SK-MEL-5 (cell line): ENCODE measurements at places on chromosomes 11 and 22.

- DNase-seq: peak; percentile 67
Measured at GRCh38 chr11:36292311-36292722, 3.1 kb upstream of the COMMD9 start.

GRCh38 chr11:2376751-2377451, at the start of gene CD81:
TSS of gene CD81 (plus strand) at chr11:2377310. CDS start at chr11:2377550, 240 bp downstream.
- peak; percentile 27 for DNase-seq

- no peak for DNase-seq
Measured at GRCh38 chr11:45385423-45385822, 99.3 kb upstream of the SYT13 start.

- peak; percentile 100 for DNase-seq
Measured at GRCh38 chr22:46693634-46694415, 44.2 kb downstream of the CERK start.

- DNase-seq: peak; percentile 68
Measured at GRCh38 chr11:127651175-127651887, 650.8 kb upstream of the KIRREL3 start.

- DNase-seq: no peak
Measured at GRCh38 chr11:12772324-12772723, 98.1 kb downstream of the TEAD1 start.

DNA sequence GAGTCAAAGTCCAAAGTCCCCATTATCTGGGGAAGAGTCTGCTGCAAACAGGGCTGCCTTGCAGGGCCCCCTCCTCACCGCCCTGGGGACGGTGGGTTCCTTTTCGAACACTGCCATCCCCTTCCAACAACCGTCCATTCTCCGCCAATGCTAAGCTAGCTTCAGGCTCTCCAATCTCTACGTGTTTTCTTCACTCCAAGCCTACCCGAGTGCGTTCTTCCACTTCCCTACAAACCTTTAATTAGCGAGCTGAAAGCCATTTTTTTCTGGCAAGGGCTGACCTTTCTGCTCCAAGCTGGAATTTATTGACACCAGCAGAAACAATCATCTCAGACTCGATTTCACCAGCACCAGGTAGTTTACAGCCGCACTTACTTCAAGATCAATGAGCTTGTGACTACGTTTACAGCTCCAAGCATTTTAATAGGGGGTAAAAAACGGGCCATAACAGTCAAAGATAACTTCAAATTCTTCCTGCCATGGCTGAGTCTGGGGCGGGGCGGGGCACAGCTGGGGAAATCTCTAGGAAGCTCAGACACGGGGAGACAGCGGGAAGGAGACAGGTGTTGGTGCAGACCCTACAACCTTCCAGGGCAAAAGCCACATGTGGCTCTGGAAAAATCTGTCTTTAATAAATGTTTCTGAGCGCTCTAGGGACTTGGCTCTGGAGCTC, 82.2 kb downstream of the PHF21B start:
- no peak for DNase-seq

DNA sequence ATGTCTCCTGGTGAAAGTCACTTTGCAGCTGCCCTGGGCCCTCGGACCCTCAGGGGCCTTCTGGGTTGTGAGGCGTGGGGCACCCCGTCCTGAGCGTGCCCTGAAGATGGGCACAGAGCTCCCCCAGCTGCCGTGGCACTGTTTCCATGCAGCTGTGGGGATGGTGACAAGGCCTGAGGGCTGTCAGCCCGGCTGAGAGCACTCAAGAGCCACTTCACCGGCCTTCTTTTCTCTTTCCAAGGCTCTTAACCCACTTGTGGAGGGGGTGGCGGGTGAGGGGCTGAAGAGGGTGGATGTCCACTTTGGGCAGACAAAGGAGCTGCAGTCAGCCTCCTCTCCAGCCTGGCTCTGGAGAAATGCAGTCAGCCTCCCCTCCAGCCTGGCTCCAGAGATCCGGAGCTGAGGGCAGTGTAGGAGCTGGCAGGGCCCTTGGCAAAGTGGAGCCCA, 239.5 kb downstream of the ST3GAL4 start:
- DNase-seq: no peak

GRCh38 chr11:45502226-45502545, 163.2 kb downstream of the CHST1 start:
- no peak for DNase-seq

- DNase-seq: peak; percentile 98
Measured at GRCh38 chr22:20523086-20523983, 15.9 kb downstream of the MED15 start.

DNA sequence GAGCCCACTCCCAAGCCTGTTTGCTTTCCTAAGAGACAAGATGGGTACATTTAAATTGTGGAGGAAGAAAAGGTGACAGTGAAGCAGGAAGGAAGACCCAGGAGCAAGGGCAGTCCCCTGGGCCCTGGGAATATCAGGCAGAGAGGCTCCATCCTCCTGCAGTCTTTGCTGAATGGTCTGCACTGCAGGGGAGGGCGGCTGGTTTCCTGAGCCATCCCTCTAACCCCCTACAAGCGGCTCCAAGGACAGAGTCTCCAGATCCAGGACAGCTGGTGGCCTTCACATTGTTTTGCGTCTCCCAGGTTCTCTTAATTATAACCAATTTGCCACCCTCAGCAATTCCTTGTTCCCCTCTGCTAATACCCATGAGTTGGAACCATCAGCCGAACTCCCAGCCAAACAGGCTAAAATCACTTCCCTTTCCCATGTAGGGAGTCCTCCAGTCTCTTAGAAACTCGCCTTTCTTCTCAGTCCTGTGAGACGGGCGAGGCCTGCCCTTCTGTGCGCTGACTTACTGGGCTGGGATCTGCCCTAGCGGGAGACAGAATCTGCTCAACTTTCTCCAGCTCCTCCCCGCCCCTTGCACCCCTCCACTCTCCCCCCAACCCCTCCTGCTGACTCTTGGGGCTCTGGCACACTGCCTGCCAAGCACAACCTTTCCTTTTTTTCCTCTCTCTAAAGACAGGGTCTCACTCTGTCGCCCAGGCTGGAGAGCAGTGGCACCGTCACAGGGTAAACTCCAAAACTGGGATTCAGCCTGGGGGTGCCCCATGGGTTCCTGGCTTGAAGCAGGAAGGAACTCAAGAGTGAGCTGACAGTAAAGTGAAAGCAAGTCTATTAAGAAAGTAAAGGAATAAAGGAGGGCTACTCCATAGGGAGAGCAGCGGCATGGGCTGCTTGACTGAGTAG, 53.4 kb upstream of the EMID1 start:
- DNase-seq: no peak

DNA sequence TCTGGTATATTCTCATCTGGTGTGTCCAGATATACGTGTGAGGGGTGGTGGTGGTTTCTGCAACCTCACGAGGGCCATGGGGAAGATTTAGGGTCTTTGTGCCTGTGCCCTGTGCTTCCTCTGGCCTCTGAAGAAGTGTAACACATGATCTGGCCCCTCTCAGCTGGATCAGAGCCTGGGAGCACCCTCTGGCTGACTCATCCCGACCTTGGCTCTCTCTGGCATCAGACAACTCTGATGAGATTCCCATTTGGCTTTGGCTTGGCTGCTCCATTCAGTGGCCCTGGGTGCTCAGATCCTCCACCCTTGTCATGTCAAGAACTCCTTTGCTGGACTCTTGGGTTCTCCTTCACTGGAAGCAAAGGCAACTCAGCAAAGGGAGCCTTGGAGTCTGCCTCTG, 45.2 kb downstream of the RASSF10 start:
- no peak for DNase-seq

GRCh38 chr11:113862435-113862834, 12.9 kb downstream of the USP28 start:
- DNase-seq: no peak

GRCh38 chr11:13826505-13827278, 135.8 kb upstream of the SPON1 start:
- no peak for DNase-seq

- no peak for DNase-seq
Measured at GRCh38 chr11:65885231-65885630, 3.0 kb downstream of the FIBP start.

- no peak for DNase-seq
Measured at GRCh38 chr11:98434296-98434695, 586.5 kb upstream of the CNTN5 start.

- no peak for DNase-seq
Measured at GRCh38 chr22:41801886-41802285, 1.4 kb downstream of the CCDC134 start.

DNA sequence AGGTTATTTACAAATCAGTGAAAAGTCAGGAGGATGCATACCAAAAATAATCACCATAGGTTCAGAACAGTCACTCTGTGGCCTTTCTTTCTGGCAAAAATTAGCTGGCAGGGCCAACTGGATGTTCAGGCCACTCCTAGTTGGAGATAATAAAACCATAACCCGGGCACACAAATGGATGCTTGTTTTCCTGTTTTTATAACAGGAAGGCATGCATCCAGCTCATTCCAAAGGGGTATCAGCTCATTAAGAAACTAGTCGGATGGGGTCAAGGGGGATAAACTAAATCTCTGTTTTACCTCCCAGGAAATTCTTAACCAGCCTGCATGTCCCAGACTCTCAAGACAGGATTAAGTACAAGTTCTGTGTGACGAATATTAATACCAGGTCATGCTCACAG, 81.0 kb downstream of the FBXO7 start:
- DNase-seq: peak; percentile 54

- peak; percentile 35 for DNase-seq
Measured at GRCh38 chr22:23984430-23984829, 4.5 kb downstream of the GSTT2 start.

GRCh38 chr11:76282811-76283595, 76.7 kb upstream of the WNT11 start:
- DNase-seq: no peak

DNA sequence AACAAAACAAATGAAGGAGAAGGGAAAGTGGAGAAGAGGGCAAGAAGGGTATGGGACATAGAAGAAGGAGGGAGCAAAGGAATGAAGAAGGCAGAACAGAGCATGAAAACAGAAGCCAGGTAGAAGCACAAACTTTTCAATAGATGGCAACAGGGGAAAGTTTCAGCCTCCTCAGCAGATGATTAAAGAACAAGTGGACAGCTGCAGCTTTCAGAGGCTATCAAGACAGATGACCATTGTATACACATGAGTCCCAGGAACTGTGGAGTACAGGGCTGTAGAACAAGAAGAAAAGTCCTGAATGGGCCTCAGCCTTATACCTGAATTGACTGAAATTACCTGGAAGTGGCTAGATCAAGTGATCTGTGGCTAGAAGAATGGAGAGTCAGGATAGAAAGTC, 62.0 kb upstream of the FIBIN start:
- no peak for DNase-seq

DNA sequence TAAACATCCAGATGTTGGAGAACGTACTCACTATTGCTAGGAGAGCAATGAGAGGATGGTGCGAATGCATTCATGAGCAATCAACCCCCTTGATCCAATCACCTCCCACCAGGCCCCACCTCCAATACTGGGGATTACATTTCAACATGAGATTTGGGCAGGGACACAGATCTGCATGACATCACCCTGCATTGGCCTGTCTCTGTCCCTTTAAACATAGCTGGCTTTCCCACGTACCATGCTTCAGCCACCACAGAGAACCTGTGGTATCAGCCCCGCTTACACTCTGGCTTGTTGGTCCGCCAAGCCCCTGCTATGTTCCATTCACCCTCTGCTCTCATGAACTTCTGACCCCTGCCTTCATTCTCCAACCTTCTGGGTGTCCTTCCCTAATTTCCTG, 157.5 kb upstream of the E2F8 start:
- no peak for DNase-seq

GRCh38 chr22:31239771-31240370, 27.8 kb downstream of the LIMK2 start:
- no peak for DNase-seq

DNA sequence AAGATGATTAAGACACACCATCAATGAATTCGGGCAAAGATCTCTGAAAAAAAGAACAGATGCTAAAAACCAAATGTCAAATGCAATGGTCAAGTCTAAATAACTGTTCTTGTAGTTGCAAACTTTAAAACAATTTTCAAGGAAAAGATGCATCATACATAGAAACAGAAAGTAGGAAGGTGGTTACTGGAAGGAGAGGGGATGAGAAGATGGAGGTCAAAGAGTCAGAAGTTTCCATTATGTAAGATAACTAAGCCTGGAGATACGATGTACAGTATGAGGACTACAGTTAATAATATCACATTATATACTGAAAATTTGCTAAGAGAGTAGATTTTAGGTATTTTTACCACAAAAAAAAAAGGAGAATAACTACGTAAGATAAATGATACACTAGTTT, 27.1 kb downstream of the CWF19L2 start:
- no peak for DNase-seq

DNA sequence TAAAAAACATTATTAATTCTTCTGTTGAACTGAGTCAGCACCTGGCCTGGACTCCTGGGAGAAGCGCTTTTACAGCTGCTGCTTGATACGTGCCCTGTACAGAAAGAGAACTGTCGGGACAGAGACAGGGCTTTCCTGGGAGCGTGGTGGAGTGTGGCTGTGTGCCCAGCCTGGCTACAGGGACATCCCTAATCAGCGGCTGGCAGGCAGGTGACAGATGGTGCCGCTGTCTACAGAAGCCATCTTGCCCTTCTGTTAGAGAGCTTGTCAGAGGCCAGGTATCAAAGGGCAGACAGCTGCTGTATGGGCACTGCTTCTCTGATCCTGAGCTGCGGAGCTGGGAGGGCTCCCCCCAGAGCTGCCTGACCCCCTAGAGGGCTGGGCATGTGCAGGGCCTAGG, 361.8 kb downstream of the TENM4 start:
- no peak for DNase-seq

GRCh38 chr11:88345949-88346348, 8.4 kb upstream of the CTSC start:
- no peak for DNase-seq

DNA sequence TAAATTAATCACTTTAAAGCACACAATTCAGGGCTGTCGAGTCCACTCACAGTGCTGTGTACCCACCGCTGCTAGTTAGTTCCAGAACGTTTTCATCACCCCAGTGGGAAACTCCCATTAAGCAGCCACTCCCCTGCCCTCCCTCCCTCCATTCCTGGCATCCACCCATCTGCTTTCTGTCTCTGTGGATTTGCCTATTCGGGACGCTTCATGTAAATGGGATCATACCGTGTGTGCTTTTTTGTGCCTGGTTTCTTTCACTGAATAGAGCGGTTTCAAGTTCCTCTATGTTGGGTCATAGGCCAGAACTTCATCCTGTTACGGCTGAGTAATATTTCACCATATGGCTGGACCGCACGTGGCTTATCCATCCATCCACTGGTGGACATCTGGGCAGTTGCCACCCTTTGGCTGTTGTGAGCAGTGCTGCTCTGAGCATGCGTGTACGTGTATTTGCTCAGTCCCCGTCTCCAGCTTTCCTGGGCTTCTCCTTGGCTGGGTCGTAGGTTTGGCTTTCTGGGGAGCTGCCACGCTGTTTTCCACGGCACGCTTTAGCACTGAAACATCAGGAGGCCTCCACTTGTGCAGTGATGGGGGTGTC, 30.1 kb downstream of the ARHGAP8 start:
- DNase-seq: no peak

DNA sequence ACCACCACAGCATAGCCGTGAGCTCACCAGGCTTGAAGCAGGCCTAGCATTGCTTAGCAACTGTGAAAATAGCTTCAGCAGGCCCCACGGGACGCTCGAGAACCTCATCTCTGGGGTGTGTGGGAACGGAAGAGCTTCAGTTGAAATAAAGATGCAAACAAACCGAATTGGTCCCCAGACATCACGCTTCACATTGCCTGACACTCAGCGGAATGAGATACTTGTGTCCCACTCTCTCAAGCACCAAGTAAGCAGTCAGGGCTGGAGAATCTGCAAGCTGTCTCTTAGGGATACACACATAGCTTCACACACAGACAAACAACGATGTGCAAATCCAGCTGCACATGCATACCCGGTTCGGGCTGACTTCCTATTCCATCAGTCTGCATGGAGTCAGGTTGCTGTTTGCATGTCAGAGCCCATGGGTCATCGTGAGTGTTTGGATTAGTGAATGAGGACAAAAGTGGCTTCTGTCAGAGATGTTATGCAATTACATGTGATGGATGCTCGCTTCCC, 205.7 kb downstream of the SNX19 start:
- DNase-seq: no peak

GRCh38 chr11:101812546-101812945, 102.3 kb upstream of the CEP126 start:
- DNase-seq: no peak
